ENCODE measurements at places on chromosomes 4 and X.

DNA sequence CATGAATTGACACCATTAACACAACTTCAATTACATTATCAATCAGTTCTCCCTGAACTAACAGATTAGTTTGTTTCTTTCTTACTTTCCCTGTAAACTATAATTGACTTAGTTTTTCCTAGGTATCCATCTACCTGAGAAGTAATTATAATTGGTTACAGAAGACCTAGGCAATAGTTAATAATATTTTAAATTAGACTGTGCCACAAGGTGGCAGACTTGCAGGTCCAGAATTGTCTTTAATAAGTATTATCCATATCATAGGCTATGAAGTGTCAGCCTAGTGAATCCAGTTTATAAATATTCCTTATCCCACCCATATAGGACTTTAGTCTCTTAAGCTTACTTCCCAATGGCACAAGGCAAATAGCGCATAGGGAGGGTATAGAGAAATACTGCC, 48.9 kb upstream of the FAM47B start:
- no peak for DNase-seq

GRCh38 chrX:31708116-31708515, 636.3 kb upstream of the FTHL17 start:
- no peak for DNase-seq

GRCh38 chr4:138189206-138189605, 52.9 kb downstream of the SLC7A11 start:
- no peak for DNase-seq

GRCh38 chr4:78845472-78845871, 69.3 kb downstream of the BMP2K start:
- DNase-seq: no peak

DNA sequence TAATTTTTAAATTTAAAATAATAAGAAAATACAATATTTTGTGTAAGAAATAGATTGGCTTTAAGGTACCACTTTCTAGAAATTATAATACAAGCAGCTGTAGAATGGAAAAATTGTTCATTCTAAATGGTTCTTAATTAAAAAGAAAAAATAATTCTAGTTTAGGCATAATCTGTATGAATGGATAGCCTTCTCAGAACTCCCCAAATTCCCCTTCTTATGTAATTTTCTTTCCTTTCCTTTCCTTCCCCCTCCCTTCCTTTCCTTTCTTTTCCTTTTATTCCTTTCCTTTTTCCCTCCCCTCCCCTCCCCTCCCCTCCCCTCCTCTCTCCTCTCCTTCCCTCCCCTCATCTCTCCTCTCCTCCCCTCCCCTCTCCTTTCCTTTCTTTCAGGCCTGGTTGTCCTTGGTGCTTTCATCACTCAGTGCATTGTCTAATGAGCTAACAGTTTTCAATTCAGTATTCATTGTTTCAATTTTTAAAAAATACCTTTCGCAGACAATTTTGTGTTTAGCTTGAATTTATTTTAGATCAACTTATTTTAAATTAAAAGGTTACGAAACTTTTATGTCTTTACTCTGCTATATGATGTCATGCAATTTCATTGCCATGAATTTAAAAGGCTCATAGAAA, 28.8 kb downstream of the LRIT3 start:
- DNase-seq: no peak

- no peak for DNase-seq
These were observed 80.4 kb downstream of the DCUN1D4 start for GRCh38 chr4:51923343-51923742.

- no peak for DNase-seq
These were observed 54.8 kb upstream of the GEMIN8 start for GRCh38 chrX:14084466-14084865.

GRCh38 chrX:41602816-41603345, 85.9 kb upstream of the GPR34 start:
- DNase-seq: no peak

GRCh38 chr4:142351958-142352357, 494.1 kb downstream of the INPP4B start:
- DNase-seq: no peak

GRCh38 chrX:136030303-136031191, 45.3 kb downstream of the SLC9A6 start:
- DNase-seq: no peak

All from AG04450 (cell line).